ENCODE measurements at places on chromosomes 16 and 17.
A peak's percentile ranks its signal among the peaks of the same experiment; 100 is the strongest.

GRCh38 chr16:57876210-57876609 is 73.9 kb upstream of the KIFC3 start:
- no peak for DNase-seq

DNA sequence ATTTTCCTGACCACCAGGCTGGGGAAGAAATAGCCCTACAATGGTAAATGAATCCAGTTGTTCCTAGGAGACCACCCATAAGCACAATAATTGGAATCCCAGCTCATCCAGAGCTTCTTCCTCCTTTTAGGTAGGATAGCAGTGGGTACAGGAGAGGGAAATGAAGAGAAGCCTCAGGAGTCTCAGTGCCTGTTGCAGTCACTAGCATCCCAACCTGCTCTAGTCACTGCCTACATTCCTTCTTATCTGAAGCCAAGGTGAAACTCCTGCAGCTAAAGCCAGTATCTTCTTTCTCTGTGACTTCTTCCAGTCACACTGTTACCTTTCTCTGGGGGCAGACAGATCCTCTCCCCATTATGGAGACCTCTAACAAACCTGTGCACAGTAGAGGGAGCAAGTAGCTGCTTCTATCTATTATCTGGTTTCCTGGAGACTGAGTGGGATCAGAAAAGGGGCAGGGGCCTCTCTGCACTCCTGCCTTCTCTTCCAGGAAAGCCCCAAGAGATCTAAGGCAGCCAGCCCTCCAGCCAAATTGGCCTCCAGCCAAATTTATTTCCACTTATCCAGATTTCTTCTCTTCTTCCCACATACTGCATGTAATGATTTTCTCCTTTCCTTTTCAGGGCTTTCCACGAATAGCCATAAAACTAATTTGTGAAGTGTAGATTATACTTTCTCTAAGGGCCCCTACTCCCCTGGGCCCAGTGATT is 85.5 kb downstream of the SSH2 start:
- DNase-seq = no peak

DNA sequence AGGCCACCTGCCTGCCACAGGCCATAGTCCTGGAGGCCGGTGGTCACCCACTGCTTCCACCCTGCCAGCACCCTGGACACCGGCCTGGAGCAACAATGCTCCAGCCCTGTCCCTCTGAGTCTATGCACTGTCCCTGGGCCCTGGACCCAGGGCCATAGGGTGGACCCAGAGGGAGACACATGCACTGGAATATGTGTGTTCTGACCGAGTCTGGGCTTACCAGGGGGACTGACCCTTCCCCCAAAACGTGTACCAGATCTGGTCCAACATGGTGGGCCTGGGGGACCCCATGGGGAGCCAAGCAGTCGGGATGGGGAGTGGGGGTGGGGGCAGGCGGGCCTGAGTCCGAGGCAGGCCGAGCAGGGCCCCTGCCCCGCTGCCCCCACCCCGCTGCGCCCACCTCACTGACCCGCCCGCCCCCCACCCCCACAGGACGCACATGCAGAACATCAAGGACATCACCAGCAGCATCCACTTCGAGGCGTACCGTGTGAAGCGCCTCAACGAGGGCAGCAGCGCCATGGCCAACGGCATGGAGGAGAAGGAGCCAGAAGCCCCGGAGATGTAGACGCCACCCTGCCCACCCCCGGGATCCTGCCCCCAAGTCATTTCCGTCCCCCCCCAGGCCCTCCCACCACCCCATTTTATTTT is 357.4 kb downstream of the SEC14L1 start:
- DNase-seq = no peak

GRCh38 chr17:13200671-13201070 is 182.8 kb upstream of the ELAC2 start:
- DNase-seq = no peak

- DNase-seq = no peak
These were observed 10.4 kb downstream of the SLC25A10 start for GRCh38 chr17:81722184-81723120.

DNA sequence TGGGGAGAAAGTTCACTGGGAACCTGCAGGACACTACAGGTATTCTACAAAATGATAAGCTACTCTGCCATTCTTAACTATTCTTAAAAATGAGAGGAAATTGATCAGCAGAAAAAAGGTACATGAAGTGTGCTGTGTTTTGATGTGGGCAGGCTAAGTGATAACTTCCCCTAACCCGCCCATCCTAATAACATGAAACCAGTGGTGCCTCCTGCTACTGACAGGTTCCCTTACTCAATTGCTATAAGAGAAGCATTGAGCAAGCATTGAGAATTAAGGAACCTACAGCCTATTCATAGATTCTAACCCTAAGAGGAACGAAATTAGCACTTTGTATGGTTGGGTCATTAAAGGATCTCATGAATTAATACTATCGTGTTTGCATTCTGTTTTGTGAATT is 18.9 kb downstream of the XYLT1 start:
- no peak for DNase-seq

- no peak for DNase-seq
These were observed 54.6 kb downstream of the GPRC5B start for GRCh38 chr16:19829844-19830692.

DNA sequence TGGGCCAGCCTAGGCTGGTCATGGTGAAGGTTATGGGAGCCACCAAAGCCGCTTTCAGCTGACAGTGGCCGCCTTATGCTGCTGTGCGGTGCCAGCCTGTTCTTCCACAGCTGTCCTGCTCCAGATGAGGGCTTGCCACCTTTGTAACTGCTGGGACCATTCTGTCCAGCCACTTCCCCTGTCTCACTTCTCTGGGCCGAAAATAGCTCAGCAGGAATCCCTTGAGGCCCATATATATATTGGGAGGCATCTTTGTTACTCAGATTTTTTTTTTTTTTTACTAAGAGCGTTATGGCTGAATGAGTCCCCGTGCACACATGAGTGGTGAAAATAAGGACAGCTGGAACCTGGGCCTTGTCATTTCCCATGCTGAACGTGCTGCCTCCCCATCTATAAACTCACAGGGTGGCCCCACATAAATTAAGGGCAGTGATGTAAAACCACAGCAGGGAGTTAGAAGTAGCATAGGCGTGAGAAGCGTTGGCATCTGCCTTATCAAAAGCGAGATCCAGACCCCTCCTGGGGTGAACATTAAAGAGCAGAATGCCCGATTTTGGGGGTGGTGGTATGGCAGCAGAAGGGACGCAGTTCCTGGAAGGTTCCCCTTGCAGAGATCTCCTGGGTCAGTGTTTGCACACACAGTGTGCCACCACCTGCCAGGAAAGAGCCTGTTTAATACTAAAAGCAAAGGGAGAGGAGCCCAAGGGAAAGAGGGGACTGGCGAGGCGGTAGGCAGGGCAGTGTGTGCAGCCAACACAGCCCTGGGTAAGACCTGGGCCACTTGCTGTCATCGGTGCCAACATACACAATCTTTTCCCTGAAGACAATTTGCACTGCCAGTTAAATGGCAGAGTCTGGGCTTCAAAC is 57.8 kb downstream of the USP43 start:
- DNase-seq = no peak

DNA sequence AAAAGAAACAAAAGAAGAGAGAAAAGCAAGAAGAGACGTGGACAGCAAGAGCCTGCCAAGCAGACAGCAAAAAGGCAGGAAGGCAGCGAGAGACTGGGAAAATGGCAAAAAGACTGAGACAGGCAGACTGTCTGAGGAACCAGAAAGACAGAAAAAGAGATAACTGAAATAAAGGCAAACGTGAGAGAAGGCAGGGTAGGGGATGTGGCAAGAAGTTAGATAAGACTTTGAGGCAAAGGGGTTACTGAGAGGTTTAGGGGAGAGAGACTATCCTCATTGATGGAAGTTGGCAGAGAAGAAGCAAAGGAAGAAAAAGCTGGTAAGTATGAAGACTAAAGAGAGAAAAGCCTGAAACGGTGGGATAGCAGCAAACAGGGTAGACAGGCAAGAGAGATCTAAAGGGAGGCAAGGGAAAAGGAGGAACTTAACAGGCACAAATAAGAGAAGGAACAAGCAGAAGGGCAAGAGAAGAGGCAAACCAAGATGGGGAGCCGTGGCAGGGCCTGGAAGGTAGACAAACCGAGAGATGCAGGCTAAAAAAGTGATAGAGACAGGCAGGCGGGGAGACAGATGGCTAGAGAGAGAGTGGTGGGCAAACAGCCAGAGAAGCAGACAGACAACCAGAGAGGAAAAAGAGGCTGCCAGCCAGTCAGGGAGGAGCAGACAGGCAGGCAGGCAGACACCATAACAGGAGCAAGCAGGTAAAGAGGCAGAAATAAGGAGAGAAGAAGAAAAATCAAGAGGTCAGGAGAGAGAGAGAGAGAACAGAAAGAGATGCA is 7.1 kb upstream of the CHD3 start:
- DNase-seq = peak; percentile 53

DNA sequence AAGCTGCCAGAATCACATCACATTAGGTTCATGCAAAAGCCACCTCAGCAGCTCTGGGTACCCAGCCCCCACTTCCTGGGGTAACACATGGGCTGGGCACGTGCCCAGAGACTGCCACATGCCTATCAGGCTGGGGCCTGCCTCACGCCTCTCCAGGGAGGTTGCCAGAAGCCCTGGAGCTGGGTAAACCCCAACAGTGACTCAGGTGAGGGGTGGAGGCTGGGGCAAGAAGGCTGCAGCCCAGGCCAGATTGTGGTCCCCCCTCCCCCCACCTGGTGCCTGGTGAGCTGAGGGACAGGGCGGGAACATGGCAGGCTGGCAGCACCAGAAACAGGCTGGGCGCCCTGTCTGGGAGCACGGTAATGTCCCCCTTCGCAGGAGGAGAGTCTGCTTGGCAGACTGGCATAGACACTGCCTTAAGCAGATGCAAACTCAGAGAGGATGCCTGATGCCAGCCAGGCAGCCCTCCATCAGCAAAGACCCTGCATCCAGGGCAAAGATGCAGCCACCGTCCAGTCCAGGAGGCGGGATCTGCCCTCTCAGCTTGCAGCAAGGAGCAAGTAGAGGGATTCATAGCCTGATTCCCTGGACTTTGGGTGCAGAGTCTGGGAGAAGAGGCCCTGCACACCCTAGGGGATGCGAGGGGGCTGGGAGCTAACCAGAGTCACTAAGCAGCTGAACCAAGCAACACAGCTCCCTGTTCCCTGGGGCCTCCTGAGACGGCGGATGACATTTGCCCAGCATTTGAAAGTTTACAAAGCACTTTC is 28.8 kb downstream of the NGFR start:
- DNase-seq = no peak

GRCh38 chr16:24700549-24701392 is 28.7 kb upstream of the TNRC6A start:
- DNase-seq = no peak

DNA sequence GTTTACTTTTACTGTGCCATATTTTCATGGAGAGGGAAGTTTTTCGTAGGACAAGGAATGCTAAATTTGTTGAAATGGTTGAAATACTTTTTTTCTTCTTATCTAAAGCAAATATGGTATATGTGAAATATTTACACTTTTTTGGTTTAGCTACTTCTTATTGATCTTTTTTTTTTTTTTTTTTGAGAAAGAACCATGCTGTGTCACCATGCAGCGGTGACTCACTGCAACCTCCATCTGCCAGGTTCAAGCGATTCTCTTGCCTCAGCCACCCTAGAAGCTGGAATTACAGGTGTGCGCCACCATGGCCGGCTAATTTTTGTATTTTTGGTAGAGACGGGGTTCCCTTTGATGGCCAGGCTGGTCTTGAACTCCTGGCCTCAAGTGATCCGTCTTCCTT is 100.5 kb downstream of the FTO start:
- no peak for DNase-seq

DNA sequence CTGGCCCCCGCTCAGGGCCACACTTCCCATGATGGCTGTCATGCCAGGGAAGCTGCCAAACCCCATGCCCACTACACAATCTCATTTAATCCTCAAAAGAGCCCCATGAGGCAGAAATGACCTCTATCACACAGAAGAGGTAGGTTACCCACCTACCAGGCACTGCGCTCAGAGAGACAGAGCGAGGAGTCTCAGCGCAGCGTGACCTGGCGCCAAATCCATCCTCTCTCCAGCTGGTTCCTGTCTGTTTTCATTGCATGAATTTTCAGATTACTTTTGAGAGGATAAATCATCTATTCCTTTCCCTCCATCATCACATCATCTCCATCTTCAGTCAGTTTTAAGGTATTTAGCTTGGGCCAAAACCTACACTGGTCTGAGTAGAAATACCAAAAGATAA is 101.5 kb upstream of the DNAH17 start:
- DNase-seq = no peak

- no peak for DNase-seq
These were observed 236.3 kb upstream of the N4BP1 start for GRCh38 chr16:48846277-48846676.

GRCh38 chr17:39722104-39722503 is 8.2 kb downstream of the MIEN1 start:
- DNase-seq = no peak

Data from brain (organoid and tissue), 16 donors.